Posterior vena cava (tissue), 2 donors: ENCODE measurements at places on chromosomes 16 and 17.

DNA sequence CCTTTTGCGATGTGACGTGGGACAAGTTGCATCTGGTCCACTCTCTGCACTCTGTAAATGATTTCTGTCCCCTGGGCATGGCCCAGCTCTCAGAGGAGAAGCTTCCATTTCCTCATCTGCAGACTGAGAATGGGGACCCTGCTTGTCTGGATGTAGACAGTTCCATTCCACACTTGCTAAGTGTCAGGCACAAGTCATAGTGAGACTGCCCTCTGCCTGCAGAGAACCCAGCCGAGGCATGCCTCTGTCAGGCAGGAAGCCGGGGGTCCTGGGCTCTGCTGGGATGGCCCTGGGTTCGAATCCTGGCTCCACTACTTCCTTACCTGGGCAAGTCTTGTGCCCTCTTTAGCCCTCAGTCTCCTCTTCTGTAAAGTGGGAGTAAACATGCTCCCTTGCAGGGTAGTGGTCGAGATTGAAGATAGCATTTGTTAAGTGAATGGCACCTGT is 4.1 kb downstream of the MAP2K3 start:
- DNase-seq, result peak; percentile 72

- DNase-seq, result no peak
These were observed 49.1 kb downstream of the KATNIP start for GRCh38 chr16:27598931-27599565.

GRCh38 chr16:66247516-66248481 is 118.7 kb upstream of the CDH5 start:
- peak; percentile 94 for DNase-seq

- no peak for DNase-seq
These were observed 24.0 kb downstream of the CEP295NL start for GRCh38 chr17:78878871-78879527.

- no peak for DNase-seq
These were observed 71.4 kb upstream of the ARL4D start for GRCh38 chr17:43327421-43327820.

DNA sequence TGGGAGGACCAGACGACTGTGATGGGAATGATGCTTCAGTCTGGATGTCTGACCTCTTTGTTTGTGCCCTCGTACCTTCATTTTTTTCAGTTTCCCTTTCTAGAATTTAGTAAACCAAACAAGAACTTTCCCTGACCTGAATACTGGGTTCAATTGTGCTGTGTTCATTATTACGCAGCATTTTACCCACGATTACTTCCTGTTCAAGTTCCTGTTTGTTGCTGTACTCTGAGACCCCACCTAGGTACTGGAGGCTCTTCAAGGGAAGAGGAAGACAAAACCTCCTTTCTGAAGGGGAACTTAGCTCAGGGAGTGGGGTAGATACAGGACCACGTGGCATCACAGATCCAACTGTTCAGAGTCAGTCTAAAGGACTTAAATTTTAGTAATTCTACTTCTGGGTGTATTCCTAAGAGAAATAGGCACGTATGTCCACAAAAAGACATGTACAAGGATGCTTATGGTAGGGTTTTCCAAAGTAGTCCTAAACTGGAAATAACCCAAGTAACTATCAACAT is 9.2 kb upstream of the PRKCB start:
- no peak for DNase-seq

DNA sequence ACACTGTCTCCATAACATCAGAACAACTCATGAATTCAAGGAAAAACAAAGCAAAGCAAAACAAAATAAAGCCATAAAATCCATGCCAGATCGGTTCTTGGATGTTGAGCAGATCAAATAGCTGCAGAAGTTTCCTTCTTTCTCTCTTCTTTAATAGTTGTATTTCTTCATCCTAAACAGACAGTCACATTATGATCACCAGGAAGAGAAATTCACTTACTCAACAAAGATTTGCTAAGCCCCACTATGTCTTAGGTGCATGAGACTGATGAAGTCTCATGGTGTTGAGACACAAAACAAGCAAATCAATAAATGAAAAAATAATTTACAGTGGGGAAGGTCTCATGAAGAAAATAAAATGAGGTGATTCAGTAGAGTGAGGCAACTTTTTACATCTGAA is 72.8 kb downstream of the WIPI1 start:
- DNase-seq, result no peak
